ENCODE measurements at places on chromosomes 1 and 21. TPM values are rescaled to one million over a fixed set of nuclear protein-coding genes. Genes with fewer than 3 reads are reported as not detected.

The AP4B1 gene
- 9.5 TPM for polyA plus RNA-seq

The SCP2 gene
- 50.0 TPM for polyA plus RNA-seq

The CELA2B gene
- not detected for polyA plus RNA-seq

The NBPF6 gene
- polyA plus RNA-seq: not detected

The S100A11 gene
- polyA plus RNA-seq: 1,278 TPM

The HSD11B1 gene
- 0.15 TPM for polyA plus RNA-seq

The GDAP2 gene
- 19.2 TPM for polyA plus RNA-seq

The MRPL9 gene
- polyA plus RNA-seq: 105 TPM

The PDC gene
- not detected for polyA plus RNA-seq

The FCRL1 gene
- polyA plus RNA-seq: not detected

The LCE2D gene
- polyA plus RNA-seq: not detected

The PCBP3 gene
- polyA plus RNA-seq: 2.1 TPM

The LAD1 gene
- polyA plus RNA-seq: not detected

The TRIM17 gene
- 0.33 TPM for polyA plus RNA-seq

The WDTC1 gene
- polyA plus RNA-seq: 7.0 TPM

The CCDC27 gene
- polyA plus RNA-seq: not detected

The TMOD4 gene
- polyA plus RNA-seq: 0.16 TPM

The ATP6V1G3 gene
- polyA plus RNA-seq: not detected

The TTLL10 gene
- not detected for polyA plus RNA-seq

The OR2L13 gene
- not detected for polyA plus RNA-seq

The GPR3 gene
- 1.0 TPM for polyA plus RNA-seq

The KRTAP19-1 gene
- not detected for polyA plus RNA-seq

The EFNA3 gene
- polyA plus RNA-seq: 1.4 TPM

The TEKT2 gene
- polyA plus RNA-seq: 0.16 TPM

The C1QTNF12 gene
- 0.42 TPM for polyA plus RNA-seq

The OR2T6 gene
- not detected for polyA plus RNA-seq

The ENTREP3 gene
- polyA plus RNA-seq: 10.3 TPM

The DDR2 gene
- 282 TPM for polyA plus RNA-seq

The MMEL1 gene
- polyA plus RNA-seq: not detected

The VCAM1 gene
- polyA plus RNA-seq: 0.15 TPM

The PGLYRP4 gene
- polyA plus RNA-seq: not detected

The LEPROT gene
- polyA plus RNA-seq: 95.5 TPM

The CLDN17 gene
- polyA plus RNA-seq: not detected

The COPA gene
- polyA plus RNA-seq: 304 TPM

The ZNF593OS gene
- polyA plus RNA-seq: not detected
